ENCODE measurements at places on chromosomes 2 and 18.

DNA sequence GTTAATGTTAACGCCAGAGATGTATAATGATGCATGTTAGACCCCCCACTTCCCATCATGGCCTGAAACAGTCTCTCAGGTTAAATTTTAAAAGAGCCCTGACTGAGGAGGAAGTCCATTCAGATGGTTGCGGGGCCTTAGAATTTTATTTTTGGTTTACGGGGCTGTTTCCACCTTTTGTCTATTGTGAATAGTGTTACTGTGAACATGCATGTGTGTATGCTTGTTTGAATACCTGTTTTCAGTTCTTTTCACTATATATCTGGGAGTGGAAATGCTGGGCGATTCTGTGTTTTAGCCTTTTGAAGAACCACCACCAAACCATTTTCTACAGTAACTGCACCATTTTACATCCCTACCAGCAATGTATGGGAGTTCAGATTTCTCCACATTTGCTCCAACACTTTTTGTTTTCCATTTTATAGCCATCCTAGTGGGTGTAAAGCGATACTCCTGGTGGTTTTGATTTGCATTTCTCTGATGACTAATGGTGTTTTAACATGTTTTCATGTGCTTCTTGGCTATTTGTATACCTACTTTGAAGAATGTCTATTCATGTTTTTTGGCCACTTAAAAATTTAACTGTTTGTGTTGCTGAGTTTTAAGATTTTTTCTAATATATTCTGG lies 133.0 kb downstream of the MYO3B start:
- no peak for DNase-seq

DNA sequence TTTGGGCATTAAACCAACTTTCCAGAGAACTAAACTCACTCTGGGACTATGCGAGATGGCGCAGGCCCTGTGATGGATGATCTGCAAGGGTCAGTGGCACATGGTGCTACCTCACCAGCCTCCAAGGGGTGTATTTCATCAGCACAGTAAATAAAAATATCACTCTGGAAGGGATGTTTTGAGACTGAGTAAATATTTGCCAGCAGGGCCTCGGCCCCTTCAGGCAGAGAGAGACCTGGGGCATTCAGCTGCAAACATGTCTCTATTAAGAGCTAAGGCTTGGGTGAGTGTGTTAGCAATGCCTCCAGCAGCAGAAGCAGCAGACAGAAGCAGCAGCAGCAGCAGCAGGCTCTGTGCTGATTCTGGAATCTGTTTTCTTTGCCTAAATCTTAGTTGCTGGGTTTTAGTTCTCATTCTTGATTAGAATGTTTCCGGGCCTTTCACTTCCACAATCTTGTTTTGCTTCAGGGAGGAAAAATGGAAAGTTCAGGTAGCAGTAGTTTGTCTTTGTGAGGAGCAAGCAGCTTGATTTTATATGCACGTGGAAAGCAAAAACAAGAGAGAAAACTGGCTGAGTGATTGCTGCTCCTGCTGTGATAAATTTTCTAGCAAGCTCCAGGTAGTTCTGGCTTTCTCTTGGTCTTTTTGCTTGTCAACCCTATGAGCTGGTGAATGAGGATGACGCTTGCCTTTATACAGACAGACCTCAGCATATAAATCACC lies 18.6 kb downstream of the ADCYAP1 start:
- no peak for DNase-seq

DNA sequence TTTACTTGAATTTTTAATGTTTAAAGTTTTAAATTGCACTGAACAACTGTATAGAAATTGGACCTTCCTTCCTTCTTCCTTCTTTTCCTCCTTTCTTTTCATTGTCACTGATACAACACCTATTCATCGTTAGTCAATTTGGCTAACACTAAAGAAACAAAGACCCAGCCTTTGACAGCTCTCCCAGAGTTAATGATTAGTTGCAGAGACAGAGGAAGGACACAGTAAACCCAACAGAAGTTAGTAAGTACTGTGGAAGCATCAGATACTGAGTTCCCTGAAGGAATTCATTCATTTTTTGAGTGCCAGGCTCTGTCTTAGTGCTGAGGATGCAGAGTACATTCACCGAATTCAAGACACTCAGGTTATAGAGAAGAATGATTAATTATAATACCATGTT lies 77.9 kb upstream of the RAB27B start:
- no peak for DNase-seq

GRCh38 chr2:42618972-42619371 lies 50.5 kb downstream of the MTA3 start:
- DNase-seq, result no peak

GRCh38 chr2:159091976-159092375 lies 123.5 kb downstream of the TANC1 start:
- no peak for DNase-seq

DNA sequence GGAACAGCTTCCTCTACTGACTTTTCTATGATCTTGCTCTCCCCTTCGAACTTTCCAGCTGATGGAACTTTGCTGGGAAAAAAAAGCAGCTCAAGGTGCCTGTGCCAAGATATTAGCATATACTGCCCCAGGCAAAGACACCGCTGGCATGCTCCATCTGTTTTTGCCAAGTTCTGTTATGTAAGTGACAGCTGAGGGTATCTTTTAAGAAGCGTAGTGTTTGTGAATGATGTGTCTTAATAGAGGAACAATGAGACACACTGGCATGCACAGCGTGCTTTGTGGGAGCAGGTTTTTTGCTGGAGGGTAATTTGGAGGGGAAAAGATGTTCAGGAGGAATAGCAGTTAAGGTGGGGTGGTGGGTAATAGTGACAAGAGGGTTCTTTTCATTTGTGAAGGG lies 47.8 kb downstream of the SLC4A3 start:
- DNase-seq, result no peak

DNA sequence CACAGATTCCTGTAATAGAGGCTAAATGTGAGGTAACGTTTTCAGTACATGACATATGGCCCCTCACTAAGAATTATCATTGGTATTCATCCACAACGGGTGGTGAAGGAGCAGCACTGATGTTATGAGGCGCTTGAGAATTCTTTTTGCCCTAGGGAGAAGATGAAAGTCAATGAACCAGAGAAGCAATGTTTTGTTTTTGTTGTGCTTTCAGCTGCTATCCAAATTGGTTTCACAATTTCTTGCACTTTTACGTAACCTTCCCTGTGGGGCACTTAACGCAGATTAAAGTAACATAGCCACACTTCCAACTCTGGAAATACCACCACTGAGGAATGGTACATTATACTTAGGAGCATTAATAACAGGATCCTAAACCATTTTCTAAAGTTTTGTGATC lies 13.3 kb upstream of the CCDC85A start:
- DNase-seq, result no peak

DNA sequence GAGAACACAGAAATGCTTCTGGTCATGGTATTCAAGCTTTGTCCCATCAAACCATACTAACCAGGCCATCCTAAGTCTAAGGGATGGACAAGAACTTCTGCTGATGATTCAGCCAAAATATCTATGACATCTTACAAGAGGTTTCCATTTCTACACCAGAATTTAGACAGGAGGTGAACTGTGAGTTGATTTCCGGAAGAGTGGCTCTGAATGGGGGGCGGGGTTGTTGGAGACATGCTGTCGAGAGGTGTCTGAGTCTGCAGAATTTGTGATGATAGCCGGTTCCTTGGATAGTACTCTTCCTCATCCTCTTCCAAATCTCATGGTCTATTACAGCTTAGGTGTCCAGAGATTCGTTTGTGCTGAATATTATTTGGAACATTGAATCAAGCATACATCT lies 408.7 kb upstream of the TCF4 start:
- DNase-seq, result no peak

DNA sequence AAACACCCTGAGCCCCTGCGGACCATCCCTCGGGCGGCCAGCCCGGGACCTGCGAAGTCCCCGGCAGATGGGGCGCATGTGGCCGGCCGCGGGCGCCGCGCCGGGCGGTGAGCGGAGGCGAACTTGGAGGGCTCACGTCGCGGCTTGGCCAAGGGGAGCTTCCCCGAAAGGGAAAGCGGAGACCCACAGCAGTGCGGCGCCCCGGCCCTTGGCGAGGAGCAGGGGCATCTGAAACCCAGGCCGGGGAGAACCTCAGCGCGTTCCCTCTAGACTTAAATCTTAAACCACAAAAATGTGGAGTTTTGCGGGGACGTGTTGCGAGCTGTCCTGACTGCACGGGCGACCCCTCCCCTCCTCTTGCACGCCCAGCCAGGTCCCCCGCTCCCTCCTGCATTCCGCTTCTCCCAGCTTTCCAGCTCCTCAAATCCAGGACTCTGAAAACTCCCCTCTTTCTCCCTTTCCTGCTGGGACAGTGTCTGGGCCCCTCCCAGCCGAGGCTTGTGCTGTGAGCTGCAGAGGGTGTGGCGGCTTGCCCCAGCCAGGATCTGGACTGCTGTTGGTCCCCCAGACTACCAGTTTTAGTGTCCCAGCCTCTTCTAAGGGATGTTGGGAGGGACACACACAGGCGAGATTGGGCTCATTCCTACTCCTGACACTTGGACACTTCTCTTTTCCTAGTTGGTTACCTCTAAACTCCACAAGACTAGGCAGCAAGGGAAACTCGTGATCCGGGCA lies 1.3 kb downstream of the FMNL2 start:
- peak; percentile 76 for DNase-seq

GRCh38 chr2:119253114-119253702 lies 29.6 kb downstream of the STEAP3 start:
- no peak for DNase-seq

- peak; percentile 54 for DNase-seq
Measured at GRCh38 chr2:165573534-165574461, 104.3 kb downstream of the CSRNP3 start.

GRCh38 chr2:14756981-14757657 lies 124.6 kb downstream of the LRATD1 start:
- DNase-seq, result no peak

DNA sequence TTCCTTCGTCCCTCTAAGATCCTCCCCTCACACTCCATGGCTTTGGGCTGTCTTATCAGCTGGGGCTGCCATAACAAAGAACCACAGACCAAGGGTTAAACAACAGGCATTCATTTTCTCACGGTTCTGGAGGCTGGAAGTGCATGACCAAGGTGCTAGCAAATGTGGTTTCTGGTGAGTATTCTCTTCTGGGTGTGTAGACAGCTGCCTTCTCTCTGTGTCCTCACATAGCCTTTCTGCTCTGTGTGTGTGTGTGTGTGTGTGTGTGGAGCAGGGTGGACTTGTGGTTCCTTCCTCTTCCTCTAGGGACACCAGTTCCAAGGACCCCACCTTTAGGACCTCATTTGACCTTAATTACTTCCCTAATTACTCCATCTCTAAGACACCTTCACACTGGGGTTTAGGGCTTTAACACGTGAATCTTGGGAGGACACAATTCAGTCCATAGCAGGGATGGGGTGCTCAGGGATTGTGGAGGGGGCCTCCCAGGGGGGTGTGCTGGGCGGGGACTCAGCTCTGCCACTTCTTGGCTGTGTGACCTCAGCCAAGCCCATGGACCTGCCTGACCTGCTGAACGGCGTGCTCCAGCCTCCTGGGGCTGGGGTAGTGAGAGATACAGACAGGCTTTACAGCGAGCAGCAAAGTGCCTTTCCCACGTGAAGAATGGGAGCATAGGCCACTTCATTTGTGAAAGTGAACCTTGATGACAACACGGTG lies 38.0 kb downstream of the ACKR3 start:
- no peak for DNase-seq

DNA sequence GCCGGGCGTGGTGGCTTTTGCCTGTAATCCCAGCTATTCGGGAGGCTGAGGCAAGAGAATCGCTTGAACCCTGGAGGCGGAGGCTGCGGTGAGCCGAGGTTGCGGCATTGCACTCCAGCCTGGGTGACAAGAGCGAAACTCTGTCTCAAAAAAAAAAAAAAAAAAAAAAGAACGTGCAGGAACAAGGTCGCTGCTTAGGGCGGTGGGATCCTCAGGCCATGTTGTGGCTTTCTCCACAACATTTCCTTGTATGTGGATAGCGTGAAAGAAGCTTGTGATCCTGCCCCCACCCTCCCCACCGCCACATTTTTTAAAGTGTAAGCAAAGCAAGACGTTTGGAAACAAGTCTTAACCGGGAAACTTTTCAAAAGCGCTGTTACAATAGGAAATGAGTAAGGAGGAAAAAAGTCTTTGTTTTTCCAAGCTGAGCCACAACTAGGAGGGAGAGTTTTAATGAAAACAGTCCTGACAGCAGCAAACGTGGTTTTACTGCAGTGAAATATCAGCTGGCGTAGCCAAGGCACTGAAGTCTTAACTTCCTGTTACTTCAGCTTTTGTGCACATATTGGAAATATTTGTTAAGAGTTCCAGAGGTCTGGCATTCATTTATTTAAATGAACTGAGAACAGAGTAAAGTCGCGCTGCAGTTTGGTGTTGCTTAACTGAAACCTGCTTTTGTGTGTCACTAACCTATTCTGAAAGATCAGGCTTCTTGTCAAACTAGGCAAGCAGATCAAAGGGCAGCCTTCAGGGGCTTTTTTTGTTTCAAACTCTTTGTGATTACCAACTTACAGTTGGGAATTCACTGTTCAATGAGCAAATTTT lies 3.8 kb downstream of the TGIF1 start:
- peak; percentile 62 for DNase-seq

GRCh38 chr18:77223653-77224052 lies 26.0 kb upstream of the GALR1 start:
- DNase-seq, result no peak

GRCh38 chr18:26207937-26208336 lies 18.3 kb upstream of the TAF4B start:
- DNase-seq, result no peak

DNA sequence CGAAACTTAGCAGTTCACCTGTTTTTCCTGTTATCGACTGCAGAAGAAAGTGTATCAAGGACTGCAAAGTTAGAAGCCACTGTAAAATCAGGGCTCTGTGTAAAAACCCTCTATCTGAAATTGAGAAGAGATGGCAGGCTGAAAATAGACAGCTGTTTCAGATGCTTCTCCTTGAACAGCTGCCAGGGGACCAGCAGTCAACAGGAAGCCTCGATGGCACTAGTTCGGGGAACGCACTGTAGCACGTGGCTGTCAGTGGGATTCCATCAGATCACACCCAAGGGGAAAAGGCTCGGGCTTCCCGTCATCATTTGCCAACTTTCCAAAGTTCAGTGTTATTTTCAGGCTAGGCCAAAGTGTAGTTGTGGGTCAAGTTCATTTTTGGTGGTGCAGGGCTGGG lies 316.9 kb downstream of the TXNL1 start:
- DNase-seq, result peak; percentile 32

- DNase-seq, result no peak
Measured at GRCh38 chr2:217263756-217264155, 403.9 kb upstream of the TNP1 start.
